Skeletal muscle cell (primary cell): ENCODE measurements at places on chromosomes 1 and 21.

DNA sequence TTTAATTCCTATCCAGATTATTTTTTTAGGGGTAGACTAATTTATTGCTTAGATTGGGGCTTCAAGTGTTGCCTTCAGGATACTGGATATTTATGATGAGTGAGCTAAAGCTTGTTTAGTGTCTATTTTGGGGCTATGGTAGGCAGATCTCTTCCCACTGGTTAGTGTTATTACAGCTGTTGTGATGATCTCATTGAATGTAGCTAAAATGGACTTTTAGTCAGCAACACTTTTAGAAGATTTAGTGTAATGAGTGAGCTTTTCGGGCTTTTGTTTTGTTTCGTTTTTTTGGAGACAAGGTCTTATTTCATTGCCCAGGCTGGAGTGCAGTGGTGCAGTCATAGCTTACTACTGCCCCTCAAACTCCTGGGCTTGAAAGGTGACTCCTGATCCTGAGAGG, 14.2 kb downstream of the THRAP3 start:
- peak; percentile 39 for DNase-seq

DNA sequence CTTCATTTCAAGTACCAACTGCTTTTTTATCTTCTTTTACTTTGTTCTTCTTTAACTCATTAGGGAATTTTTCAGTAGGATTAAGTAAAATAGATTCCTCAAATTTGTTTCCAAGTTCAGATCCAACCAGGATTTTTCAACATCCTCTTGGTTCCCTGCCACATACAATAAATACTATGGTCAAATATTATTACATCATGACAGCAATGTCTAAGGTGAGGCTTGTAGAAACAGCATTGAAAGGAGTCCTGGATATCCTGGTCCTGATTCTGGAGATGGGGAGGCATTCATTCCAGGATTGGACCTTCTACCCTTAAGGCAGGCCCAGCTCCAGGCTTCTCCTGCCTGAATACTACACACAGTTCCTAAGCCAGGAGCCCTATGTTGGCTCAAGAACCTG, 80.2 kb upstream of the F3 start:
- DNase-seq = no peak

- DNase-seq = no peak
Observed at GRCh38 chr1:39632323-39632681, 7.1 kb downstream of the HEYL start.

DNA sequence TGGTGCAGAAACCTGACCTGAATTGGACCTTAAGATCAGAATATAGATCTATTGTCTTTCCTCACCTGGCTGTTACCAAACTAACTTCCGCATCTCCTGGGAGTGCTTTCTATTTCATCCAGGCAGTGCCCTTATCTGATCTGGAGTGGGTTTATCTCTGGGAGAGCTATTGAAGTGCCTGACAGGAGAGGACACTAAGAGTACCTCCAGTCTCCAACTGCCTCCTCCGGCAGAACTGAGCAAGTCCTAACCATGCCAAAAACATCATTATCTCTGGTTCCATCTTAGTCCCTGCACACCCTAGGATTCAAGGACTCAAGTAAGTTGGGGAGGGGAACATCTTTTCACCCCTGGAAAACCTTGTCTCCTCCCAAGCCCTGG, 12.4 kb upstream of the KCNJ15 start:
- DNase-seq = no peak

GRCh38 chr1:40535732-40536131, 4.3 kb downstream of the ZNF684 start:
- DNase-seq = no peak

- no peak for DNase-seq
Observed at GRCh38 chr1:157004327-157004726, 41.2 kb downstream of the ARHGEF11 start.

DNA sequence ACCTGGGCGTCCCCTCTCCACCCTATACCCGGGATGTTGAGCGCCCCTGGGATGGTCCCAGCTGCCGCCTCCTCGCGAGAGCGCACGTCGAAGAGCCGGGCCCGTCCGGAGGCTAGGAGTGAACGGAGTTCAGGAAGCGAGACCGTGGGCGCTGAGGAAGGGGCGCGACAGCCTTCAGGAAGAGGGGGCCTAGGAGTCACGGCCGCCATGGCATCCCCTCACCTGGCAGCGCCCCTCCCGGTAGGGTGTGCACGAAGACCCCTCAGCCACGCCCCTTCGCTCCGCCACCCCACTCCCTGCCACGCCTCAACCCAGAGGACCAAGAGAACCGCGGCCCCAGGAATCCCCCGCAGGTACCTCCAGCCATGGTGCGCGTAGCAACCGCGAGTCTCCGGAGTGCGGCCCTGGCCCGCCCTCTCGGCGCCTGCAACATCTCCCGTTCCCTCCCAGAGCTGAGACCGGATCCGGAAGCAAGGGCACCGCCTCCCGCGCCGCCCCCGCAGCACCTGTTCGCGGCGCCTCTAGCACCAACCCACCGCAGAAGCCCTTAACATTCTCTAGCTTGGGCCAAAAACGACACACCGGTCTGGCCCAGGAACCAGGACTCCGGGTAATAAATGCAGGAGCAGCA, at the start of gene TSTD1:
Gene TSTD1, minus strand, starts transcription at position 442 of the 631 bp plus-strand sequence. Its CDS starts 75 bp downstream, at position 367.
- no peak for DNase-seq

DNA sequence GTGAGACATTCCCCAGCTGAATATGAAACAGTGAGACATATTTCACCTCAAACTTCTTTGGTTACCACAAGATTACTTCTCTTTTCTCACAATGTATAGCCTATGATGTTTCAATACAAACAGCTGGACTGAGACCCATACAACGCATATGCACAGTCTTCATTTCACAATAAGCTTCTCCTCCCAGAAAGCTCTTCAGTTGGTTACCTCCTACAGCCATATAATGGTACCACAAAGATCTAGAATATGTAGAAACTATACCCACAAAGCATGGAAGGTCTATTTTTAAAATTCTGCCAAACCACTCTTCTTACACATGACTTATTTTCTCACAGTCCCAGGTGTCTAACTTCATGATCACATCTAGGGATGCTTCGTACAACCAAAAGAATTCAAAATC, 70.8 kb downstream of the JAK1 start:
- no peak for DNase-seq

GRCh38 chr1:73674945-73675561, 522.9 kb downstream of the LRRIQ3 start:
- DNase-seq = no peak

DNA sequence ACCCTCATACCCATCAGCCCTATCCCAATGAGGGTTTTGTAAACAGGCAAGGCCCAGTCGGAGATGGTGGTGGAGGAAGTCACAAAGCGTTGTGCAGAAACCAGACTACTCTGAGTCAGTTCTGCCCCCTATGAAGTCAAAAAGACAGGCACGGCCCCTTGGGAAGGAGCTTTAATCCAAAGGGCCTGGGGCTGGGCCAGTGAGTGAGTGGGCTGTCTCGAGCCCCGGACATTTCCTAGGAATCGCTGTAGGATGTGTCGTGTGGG, 442 bp upstream of the AHCYL1 start:
- DNase-seq = peak; percentile 72

DNA sequence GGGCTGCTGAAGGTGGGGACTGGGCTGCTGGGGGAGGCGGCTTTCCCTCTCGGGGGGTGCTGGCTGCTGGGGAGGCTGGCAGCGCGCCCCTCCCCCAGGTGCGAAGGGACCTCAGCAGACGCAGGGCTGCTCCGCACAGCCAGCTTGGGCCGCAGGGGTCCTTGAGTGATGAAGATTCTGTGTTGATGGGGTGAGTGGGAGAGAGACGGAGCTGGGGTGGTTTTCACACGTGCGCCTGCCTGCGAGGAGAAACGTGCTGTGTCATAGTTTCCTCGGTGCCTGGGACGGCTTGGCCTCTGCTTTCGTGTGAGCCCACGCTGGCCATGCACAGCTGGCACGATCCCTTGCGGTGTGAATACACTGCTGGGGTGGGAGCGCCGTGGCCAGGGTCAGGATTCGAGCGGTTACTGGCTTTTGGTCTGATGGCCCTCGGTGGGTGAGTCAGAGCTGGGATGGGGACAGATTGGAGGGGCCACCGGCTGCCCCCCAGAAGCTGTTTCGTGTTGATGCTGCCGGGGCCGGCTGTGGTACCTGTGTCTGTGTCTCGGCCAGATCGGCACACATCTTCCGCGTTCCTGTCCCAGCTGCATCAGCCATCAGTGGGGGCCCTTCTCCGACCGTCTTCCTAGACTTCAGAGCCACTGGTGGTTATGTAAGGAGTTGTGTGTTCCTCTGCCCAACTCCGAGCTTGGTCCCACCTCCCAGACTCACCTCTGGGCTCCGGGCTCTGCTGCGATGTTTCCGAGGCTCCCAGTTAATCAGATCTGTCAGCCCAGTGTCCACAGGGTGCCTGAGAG, 24.9 kb downstream of the PRKCZ start:
- DNase-seq = no peak

DNA sequence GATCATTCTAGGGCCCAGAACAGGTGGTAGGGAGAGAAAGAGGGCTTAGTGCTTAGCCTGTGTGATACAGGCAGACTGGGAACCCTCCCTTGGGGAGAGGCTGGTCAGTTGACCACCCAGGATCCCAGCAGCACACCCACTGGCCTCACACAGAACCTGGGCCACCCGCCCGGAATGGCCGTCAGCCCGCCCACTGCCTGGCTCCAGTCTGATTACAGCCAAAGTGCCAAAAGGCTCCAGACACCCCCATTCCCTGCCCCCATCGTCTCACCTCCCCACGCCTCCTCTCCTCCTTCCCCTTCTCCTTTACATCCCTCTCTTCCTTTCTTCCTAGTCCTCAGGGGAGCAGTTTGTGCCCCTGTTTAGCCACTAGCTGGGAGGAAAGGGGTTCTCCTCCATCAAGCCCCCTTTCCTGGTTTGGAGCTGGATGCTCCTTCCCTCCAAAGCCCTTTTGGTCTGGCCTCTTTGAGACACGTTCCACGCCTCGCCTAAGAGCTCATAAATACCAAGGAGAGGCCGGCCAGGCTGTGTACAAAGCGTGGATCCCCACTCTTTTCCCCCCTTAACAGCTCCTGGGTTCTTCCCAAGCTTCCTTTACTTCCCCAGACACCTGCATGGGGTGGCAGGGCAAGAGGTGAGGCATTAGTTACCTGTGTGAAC, 4.6 kb upstream of the WNT2B start:
- DNase-seq = no peak

GRCh38 chr1:70685300-70686286, 274.5 kb downstream of the CTH start:
- peak; percentile 24 for DNase-seq

- no peak for DNase-seq
Observed at GRCh38 chr1:239224100-239224499, 162.3 kb upstream of the CHRM3 start.

DNA sequence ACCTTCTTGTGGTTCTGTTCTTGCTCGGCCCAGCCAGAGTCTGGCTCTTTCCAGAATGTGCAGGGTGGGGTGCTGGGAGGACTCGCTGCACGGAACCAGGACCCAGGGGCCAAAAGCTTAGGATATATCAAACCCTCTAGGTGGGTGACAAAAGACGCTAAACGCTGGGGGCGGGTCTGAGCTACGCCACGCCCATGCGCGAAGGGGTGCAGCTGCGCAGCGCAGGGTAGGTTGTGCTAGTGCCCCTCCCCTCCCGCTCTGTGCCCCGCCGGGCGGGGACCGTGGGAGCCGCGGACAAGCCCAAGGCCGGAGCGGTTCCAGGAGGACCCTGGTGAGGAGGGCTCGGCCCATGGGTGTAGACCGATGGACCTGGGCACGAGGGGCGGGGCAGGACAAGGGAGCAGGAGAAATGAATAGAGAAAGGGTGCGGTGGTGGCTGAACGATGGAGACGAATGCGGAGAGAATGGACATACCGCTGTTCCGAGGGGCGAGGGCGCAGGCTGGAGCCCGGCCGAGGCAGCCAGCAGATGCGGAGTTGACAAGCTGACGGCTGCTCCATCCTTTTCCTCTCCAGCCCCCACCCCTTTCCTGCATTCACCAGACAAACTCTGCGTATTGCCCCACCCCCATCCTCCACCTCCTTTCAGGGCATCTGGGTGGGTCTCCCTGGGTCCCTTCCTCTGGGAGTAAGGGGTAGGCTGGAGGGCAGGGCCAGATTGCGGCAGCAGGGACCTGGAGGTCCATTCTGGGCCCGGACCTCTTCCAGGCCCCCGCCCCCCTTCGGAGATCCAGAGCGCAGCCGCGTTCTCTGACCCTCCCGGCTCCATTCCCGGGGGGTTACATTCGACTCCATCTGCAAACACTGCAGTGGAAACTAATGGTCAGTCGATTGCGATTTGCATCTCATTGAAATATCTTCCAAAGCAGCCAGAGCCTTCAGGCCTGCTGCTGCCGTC, at the start of gene RUSC1:
Gene RUSC1, plus strand, starts transcription at position 234 of the 957 bp plus-strand sequence. CDS start 880 bp downstream, outside the sequence.
- no peak for DNase-seq

- no peak for DNase-seq
Observed at GRCh38 chr1:118223426-118223825, 38.4 kb upstream of the SPAG17 start.

GRCh38 chr1:5459839-5460610, 532.2 kb downstream of the NPHP4 start:
- no peak for DNase-seq

DNA sequence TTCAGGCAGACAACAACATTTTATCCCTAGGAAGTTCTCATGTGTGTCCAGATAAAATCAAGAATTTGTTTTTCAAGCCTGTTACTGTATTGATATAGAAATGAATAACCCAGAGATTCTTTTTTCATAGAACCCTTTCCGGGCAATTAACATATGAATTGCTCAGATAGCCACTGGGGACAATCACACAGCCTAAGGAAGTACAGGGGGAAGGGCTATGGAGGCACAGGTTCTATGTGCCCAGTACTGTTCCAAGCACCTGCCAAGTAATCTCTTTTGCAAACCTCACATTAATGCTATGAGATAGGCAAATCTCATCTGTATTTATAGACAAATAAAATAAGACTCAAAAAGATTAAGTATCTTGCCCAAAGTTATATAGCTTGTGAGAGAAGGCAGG, 84.9 kb downstream of the NTNG1 start:
- DNase-seq = no peak

DNA sequence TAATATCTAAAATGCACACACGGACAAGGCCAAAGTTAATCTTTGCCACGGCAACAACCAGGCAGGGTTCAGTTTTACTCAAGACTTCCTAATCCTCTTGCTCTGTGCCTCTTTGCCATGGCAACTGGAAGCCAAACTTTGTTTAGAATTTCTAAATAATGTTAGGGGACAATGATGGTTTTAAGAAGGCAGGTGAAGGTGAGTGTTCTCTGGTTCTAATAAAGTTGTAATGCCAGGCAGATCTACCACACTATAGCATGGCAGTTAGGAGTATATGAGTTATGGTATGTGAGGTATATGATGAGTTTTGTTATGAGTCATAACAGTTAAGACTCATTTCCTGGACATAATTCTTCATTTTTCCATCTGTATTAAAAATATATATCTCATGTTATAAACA, 2.7 kb downstream of the PTPRC start:
- no peak for DNase-seq

- DNase-seq = no peak
Observed at GRCh38 chr1:11802616-11802972, 3.2 kb downstream of the MTHFR start.

- peak; percentile 14 for DNase-seq
Observed at GRCh38 chr21:43921979-43922945, 57.2 kb downstream of the AGPAT3 start.

GRCh38 chr1:168466092-168466713, 77.6 kb downstream of the XCL2 start:
- peak; percentile 81 for DNase-seq

- DNase-seq = no peak
Observed at GRCh38 chr1:219917851-219918466, 10.4 kb downstream of the SLC30A10 start.

GRCh38 chr21:29678626-29679025, 261.2 kb downstream of the GRIK1 start:
- DNase-seq = peak; percentile 68

- no peak for DNase-seq
Observed at GRCh38 chr1:206706806-206707366, 22.2 kb downstream of the MAPKAPK2 start.
